ENCODE measurements at places on chromosomes 7 and 10.
A peak's percentile ranks its signal among the peaks of the same experiment; 100 is the strongest.

DNA sequence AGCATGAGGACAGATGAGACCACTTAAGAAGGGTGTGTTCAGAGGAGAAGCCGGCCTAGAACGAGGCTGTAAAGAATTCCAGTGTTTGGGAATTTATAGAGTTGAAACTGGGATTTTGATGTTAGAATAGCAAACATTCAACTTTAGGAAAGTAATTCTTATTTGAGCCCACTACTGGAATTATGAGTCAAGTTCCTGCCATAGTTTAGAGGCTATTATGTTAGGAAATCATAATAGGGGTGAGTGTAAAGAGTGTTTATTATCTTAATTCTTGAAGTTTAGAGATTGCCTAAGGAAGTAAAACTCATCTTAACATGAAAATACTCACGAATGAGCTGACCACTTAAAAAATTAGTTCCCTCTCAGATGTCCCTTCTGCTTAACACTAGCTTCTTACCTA, 2.1 kb downstream of the CBLL1 start:
- no peak for DNase-seq

GRCh38 chr10:52883996-52884871, 111.7 kb upstream of the MBL2 start:
- DNase-seq, result peak; percentile 16

GRCh38 chr10:73788864-73789658, 3.7 kb downstream of the ZSWIM8 start:
- no peak for DNase-seq

GRCh38 chr10:46530249-46531186, 25.9 kb downstream of the GPRIN2 start:
- DNase-seq, result no peak

DNA sequence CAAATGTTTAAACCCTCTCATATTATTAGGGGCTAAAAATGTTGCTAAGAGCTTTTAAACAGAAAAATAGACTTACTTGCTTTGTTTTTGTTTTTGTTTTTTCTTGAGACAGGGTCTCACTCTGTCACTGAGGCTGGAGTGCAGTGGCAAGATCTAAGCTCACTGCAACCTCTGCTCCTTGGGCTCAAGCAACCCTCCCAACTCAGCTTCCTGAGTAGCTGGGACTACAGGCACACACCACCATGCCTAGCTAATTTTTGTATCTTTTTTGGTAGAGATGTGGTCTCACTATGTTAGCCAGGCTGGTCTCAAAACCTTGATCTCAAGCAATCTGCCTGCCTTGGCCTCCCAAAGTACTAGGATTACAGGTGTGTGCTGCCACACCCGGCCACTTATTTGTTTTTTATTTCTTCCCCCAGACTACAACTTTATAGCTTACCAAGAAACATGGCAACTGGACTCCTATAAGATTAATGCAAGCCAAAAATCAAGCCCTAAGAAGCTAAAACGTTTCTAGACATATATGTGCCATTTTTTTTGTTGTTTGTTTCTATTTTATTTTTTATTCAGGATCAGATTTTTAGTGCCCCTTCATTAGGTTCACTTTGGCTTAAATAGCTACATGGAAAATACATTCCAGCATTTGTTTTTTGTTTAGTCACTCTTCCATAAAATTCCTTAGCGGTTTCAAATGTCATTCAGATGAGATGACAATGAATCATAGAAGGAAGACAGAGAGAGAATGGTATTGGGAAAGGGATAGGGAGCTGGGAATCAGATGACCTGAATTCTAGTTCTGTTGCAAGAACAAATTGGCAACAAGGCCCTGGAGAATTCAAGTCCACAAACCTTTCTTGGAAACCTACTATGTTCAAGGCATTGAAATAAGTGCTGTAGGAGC, 163.4 kb upstream of the MKLN1 start:
- DNase-seq, result no peak

DNA sequence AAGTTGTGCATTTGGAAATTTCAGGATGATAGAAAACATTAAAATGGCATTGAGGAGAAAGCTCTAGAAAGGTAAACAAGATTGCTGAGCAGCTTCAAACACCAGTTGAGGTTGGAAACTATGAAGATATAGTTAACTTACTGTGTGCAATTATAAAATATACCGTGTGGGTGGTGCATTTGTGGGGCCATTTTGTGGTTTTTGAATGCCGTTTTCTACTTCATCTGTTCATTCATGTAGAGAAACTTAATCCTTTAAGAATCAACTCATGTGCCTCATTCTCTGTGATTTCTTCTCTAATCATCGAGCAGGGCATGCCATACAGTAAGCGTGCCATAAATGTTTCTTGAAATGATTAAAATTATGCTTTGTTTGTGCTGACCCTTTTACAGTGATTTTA, 232.8 kb upstream of the TEX47 start:
- DNase-seq, result no peak
